ENCODE measurements at places on chromosomes 12 and 14.

DNA sequence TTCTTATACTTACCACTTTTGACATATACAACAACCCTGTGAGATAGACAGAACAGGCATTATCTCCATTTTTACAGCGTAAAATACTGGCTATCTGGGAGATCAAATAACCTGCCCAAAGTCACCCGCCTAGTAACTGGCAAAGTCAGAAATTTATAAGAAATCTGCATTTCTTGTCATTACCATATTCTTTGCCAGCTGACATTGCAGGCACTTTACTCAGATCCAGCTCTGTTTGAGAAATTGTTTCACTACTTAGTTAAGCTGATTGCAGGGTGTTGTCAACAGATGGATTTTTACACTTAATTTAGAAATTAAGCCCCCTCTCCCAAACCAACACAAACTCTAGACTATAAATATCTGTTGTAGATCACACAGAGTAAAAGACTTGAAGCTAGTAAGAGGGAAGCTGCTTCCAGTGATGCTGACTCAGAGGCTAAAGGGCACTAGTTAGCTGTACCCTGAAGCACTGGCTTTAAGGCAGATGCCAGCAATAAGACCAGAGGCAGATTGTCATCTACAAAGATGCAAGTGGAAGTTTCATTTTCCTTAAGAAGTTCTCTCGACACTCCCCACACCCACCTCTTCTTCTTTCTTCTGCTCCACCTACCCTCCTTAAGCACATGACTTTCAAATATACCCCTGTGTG is 153.1 kb downstream of the ANO6 start:
- no peak for DNase-seq

- DNase-seq, result no peak
Observed at GRCh38 chr12:93839064-93839463, 161.9 kb downstream of the CRADD start.

GRCh38 chr14:95039993-95040348 is 117.4 kb downstream of the DICER1 start:
- no peak for DNase-seq

DNA sequence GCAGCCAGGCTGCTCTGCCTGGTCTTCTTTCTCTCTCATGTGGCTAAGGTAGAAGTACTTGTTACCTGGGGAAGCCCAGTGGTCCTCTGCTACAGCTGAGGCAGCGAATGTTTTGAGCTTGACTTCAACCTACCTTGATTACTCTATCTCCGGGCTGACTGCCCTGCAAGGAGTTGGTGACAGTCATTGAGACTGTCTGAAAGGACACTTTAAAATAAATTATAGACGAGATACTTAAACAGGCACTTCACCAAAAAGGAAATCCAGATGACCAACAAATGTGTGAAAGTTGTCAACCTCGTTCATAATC is 474 bp upstream of the CIT start:
- no peak for DNase-seq

GRCh38 chr12:120314220-120314619 is 12.1 kb downstream of the SIRT4 start:
- DNase-seq, result peak; percentile 27

DNA sequence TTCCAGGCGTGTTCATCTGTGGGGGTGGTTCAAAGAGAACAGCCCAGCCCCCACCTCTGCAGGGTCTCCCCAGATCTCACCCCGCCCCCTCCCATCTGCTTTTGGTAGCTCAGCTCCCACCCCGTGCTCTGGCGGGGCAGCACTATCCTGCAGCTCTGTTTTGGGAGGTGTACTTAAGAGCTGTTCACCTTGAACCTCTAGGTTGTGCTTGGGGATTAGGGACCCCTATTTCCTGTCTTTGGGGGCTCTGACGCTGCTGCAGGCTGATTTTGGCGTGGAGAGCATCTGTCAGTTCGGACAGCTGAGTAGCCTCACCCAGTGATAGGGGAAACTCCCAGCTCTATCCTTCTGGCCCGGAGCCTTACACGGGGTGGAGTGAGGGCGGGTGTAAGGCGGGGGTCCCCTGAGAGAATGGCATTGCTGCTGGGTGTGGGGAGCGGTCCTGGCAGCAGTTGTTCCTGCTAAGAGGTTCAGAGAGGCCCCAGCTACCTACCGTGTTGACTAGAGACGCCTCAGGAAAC is 765 bp downstream of the TMEM120B start:
- DNase-seq, result peak; percentile 67

GRCh38 chr12:86234316-86234855 is 21.8 kb downstream of the MGAT4C start:
- DNase-seq, result no peak

DNA sequence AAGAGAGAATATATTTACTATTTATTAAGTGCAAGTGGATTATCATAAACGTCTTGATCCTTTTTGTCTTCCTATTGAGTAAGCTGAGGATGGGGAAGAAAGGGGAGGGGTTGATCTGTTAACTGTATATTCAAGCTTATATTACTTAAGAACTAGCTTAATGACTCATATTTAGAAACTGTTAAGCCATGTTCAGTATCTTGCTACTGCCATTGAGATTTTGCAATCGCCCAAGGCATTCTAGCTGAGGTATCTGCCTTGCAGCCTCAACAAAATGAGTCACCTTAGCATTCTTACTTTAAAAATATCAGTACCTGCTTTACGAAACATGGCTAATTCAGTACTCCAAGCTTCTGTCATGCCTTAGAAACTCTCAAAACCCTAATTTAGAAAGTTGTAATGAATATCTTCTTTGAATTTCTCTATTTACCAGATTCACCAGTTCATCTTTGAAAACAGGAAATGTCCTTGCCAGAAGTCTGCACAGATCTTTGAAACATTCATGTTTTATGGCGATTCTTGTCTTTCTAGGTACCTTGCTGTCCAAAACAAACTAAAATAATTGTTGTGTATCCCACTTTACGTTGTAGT is 76.1 kb downstream of the ALG10B start:
- DNase-seq, result peak; percentile 23

- DNase-seq, result no peak
Observed at GRCh38 chr14:36383767-36384431, 63.5 kb upstream of the MBIP start.

DNA sequence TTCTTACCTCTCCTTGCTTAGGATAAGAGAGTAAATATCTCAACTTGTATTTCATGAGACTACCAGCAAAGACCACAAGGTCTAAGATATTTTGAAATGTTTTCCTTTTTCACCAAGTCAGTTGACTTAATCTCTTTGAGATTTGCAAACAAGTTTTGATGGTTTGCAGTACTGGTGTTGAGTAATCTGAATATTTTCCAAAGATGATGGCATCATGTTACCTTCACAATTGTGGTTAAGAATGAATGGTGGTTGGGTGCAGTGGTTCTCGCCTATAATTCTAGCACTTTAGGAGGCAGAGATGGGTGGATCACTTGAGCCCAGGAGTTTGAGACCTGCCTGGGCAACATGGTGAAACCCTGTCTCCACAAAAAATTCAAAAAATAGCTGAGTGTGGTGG is 225.7 kb downstream of the TMTC2 start:
- peak; percentile 4 for DNase-seq

- DNase-seq, result peak; percentile 39
Observed at GRCh38 chr12:27785882-27786570, 6.0 kb upstream of the MANSC4 start.

- peak; percentile 87 for DNase-seq
Observed at GRCh38 chr14:99604278-99604765, 315 bp upstream of the CCDC85C start.

DNA sequence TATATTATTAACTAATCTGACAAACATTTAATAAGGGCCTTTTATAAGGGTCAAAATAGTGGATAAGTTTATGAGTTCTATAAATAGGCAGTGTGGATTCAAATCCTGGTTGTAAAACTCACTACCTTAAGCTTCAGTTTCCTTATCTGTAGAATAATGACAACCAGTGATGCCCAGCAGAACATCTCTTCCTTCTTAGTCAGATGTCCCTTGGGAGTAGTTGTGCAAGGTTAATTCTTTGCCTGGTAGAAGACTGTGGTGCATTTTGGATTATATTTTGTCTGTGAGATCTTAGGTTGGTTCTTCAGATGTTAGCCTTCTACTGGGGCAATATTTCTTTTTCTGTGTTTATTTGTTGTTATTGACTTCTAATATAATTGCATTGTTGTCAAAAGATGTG is 59.5 kb downstream of the ARID2 start:
- DNase-seq, result no peak

- DNase-seq, result no peak
Observed at GRCh38 chr14:93566065-93566693, 135.4 kb downstream of the UNC79 start.

DNA sequence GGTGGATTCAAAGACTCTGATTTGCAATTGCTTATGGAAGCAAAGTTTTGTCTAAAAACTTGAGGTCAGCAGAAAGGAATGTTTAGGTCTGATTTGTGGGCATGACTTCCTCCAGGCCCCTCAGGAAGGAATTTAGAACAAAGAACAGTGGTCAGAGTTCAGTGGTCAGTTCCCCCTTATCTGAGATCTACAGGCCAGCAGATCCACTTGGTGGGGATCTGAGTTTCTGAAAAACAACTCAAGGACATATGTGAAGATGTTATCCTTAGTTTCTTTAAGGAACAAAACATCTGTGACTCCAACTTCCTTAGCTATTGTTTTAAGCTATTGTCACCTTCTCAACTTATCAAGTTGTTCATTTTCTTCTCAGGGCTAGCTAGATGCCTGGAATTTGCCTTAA is 28.0 kb upstream of the NAA30 start:
- no peak for DNase-seq

DNA sequence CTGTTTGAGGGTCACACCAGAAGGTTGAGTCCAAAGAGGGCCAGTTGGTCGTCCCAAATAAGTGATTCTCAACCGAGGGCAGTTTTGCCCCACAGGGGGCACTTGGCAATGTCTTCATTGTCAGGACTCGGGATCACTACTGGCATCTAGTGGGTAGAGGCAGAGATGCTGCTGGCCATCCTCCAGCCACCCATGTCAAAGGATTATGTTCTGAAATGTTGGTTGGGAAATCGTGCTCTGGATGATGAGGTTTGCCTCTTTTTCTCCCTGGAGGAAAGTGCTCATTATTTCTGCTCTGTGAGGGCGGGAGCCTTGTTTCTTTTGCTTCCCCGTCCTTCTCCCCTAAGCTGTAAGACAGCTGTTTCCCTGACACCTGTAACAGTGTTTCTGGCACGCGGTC is 3.6 kb downstream of the ZNF839 start:
- peak; percentile 90 for DNase-seq

GRCh38 chr12:14810167-14810952 is 3.6 kb downstream of the SMCO3 start:
- DNase-seq, result no peak

DNA sequence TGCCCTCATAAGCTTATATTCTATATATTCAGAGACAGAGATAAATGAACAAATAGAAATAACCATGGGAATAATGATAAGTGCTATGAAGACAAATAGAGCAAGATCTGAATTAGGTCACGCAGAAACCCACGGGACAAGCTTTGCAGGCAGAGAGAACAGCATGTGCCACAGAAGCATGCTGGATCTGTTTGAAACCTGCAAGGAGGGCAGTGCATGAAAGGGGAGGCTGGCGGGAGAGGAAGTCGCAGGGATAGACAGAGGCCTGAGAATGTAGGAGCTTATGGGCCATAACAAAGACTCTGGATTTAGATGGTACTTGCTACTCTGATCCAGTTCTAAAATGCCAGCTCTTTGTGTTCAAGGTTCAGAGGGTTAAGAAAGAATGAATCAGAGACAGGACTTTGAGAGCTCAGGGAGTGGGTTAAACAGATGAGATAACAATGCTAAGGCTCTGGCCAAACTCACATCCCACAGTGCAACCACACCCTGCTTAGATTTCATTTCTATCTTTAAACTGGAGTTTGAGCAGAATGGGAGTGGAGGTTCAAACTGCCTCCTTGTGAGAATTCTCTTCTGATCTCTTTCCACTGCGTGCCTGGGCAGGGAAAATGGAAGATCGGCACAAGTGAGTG is 49.2 kb upstream of the PPP1R12A start:
- DNase-seq, result peak; percentile 3

- DNase-seq, result no peak
Observed at GRCh38 chr14:20412411-20412810, 890 bp downstream of the TEP1 start.

GRCh38 chr12:96335270-96335669 is 65.0 kb downstream of the CDK17 start:
- DNase-seq, result no peak

DNA sequence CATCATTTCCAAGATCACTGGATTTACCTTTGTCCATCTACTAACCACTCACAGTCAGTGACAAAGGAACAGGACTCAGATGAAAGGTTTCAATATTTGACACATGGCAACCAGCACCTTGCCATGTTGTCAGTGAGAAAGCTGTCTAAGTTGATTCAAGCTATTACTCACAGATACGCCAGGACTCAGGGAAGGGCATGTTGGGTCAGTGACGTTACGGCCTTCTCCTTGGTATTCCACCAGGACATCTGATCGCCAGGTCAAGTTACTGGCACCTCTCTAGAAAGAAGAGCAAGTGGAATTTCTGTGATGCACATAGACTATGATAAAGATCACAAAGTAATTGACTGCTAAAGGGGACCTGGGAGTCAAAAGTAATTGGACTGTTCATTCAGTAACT is 36.4 kb downstream of the GNS start:
- no peak for DNase-seq

DNA sequence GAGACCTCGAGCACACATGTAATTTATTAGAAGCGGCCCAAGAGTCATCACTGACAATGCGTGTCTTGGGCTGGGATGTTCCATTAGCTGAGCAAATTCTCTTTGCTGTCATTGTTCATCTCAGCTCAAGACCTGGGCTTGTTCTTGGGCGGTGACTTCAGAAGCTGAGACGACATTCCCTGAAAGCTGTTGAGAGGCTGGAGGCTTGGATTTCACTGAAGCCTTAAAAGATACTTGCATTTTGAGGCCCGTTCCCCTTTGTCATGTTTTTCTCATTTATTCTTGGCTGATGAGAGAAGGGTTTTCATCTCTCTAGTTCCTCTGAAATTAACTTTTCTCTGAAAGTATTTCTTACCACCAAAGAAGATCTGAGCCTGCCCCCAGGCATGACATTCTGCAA is 16.6 kb upstream of the SUSD6 start:
- no peak for DNase-seq

DNA sequence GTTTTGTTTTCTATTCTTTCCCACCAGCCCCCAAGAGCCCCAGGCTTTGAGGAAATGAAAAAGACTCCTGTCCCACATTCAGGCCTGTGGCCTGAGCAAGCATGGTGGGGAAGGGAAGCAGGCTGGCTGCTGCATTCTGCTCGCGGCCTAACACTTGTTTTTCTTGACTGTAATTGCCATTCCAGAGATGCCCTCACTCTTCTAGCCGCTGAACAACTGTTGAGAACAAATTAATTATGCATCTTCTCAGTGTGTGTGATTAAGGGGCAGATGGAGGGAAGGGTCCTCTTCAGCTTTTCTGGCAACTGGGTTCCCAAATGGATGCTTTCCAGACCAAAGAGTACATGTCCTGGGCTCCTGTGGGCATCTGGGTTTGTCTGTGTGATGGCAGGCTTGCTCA is 43.3 kb downstream of the ADCK1 start:
- no peak for DNase-seq

- DNase-seq, result no peak
Observed at GRCh38 chr12:111503116-111503515, 96.0 kb downstream of the ATXN2 start.

DNA sequence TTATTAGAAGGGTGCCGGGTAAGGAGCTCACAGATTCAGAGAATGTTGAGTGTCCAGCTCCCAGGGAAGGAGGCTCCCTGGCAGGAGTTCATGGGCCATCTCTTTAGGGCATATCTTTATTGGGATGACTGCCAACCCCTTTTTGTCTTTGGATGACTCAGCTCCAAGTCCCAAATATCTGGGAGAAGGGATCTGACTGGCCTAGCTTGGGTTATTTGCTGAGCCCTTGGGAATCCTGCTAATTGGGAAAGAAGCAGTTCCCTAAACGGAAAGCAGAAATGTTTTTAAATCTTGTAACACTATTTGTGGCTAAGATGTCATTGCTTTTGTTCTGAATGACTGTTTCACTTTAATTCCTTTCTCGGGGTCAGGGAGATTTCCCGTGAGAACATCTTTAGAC is 12.6 kb downstream of the DDX55 start:
- DNase-seq, result no peak
